ENCODE measurements at places on chromosomes 11 and 22.

GRCh38 chr11:78830277-78830819 is 255.7 kb upstream of the NARS2 start:
- no peak for DNase-seq

DNA sequence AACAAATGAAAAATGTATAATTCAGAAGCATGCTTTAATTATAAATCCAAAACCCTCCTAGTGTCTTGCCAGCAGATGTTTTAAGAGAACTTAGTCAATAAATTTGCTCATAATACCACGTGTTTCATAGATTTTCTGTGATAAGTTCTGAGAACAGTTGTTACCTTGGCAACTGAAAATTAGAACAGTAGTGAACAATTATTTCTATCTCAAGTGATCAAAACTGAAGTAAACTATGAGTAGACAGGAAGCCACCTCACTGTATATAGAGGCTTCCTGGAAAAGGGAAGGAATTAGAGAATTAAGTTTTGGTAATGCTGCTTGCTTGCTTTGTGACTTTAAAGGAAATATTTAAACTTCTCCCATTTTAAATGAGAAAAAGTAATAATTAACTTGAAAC is 266.0 kb upstream of the ANO3 start:
- DNase-seq, result no peak

- no peak for DNase-seq
Measured at GRCh38 chr11:20844630-20845029, 175.2 kb downstream of the NELL1 start.

- no peak for DNase-seq
Measured at GRCh38 chr11:35622070-35622469, 3.8 kb downstream of the FJX1 start.

GRCh38 chr11:112212710-112213109 is 13.5 kb upstream of the PTS start:
- DNase-seq, result no peak
